G401 (cell line): ENCODE measurements at places on chromosomes 7 and 10.

DNA sequence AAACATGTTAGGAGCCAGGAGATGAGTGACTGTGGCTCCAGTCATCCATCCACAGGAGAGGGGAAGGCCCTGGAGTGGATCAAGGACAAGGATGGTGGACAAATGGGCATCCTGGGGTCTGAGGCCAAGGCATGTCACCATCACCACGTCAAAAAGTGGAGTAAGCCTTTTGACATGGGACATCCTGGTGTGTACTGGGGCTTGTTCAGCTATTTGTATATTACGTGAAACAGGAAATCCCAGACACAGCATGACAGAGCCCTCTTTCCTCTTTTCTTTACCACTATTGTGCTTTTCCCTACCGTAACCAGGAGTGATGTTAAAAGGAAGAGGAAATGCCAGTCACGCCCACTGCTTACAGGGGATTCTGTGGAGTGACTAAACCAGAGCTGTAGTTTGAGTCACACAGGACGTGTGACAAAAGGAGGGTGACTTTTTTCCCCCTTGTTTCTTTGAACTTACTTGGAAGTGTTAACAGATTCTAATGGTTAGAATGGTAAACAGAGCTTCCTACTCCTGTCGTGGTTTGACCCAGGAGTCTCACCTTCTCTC lies 15.4 kb downstream of the ACSL5 start:
- no peak for DNase-seq

- DNase-seq = no peak
Measured at GRCh38 chr10:50561816-50562215, 61.9 kb downstream of the SGMS1 start.

DNA sequence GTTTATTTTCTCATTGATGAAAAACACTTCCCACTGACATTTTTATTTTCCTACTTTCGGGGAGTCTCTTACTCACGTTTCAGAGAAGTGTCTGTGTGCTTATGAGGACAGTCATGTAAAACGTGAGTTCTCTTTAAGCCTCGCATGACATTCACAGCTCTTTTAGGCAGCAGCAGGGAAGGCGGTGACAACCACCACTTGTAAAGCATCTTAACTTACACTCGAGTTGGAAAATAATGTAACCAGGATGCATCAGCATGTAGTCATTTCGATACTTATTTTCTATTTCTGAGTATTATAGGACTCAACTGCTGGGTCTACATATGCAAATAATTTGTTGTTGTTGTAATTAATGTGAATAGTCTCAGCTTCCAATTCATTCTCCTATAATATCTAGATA lies 153.6 kb downstream of the SEMA3D start:
- no peak for DNase-seq

GRCh38 chr10:102581981-102582580 lies 62.2 kb upstream of the TRIM8 start:
- no peak for DNase-seq

GRCh38 chr10:95214369-95214768 lies 20.3 kb downstream of the ACSM6 start:
- no peak for DNase-seq

GRCh38 chr7:91289633-91290254 lies 25.5 kb downstream of the FZD1 start:
- DNase-seq = no peak

DNA sequence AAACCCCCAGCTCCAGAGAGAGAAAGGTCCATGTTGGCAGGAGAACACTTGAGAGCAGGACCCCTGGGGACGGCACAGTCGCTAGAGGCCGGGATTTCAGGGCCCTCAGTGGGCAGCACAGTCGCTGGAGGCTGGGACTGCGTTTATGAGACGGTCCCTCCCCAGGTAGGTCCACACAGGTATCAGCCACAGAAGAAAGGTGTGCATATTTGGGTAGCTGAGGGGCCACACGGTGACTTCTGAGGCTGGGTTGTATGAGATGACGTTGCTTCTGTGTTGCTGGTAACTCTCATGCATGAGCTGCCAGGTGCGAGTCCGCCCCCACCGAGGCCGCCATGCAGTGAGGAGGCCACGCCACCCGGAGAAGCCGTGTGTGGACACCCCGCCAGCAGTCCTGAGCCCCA lies 56.9 kb upstream of the PPP2R2D start:
- DNase-seq = no peak

GRCh38 chr10:21095073-21095472 lies 198.0 kb upstream of the NEBL start:
- no peak for DNase-seq

- no peak for DNase-seq
Measured at GRCh38 chr7:53675835-53676234, 640.4 kb downstream of the POM121L12 start.

- DNase-seq = no peak
Measured at GRCh38 chr10:88106366-88106765, 242.9 kb downstream of the PTEN start.

DNA sequence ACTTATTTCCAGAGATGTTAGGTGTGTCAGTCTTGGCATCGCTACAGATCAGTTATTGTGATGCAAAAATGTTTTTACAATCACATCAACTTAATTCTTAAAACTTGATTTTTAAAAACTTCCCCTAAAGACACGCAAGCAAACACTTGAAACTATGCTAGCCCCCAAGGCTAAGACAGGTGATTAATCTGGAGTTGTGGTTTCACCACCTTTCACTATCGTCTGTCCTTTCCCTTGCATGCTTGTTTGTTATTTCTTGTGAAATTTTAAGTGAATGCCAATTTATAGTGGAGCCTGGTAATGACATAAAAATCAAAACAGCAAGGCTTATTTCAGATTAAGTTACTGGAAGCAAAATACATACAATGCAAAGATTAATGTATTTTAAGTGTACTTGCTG lies 70.4 kb downstream of the SLC35B4 start:
- peak; percentile 60 for DNase-seq

- DNase-seq = no peak
Measured at GRCh38 chr10:112261281-112261822, 21.8 kb upstream of the TECTB start.

GRCh38 chr7:158138329-158138597 lies 449.4 kb downstream of the PTPRN2 start:
- no peak for DNase-seq

- DNase-seq = peak; percentile 10
Measured at GRCh38 chr10:126904818-126905701, at the start of gene DOCK1. Gene DOCK1 (plus strand): TSS chr10:126905428. CDS start chr10:126905518, 90 bp downstream.

DNA sequence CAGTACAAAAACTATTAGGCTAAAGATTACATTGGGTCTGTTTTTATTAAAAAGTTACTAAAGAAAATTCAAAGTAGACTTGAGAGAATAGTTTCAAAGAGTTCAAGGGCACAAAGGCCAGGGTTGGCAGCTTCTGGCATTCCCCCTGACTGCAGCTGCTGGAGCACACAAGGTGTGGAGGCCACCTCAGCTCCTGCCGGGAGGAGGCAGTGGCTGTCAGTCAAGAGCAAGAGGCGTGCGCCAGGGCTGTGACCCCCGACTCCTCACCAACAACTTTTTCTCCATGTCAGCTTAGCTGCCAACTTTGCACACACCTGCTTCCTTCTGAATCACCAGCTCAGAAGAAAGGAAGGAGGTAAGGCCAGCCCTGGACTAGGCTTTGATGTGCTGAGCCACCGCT lies 144.6 kb upstream of the PLXNA4 start:
- no peak for DNase-seq

- no peak for DNase-seq
Measured at GRCh38 chr7:158730383-158731346, 26.1 kb upstream of the NCAPG2 start.

DNA sequence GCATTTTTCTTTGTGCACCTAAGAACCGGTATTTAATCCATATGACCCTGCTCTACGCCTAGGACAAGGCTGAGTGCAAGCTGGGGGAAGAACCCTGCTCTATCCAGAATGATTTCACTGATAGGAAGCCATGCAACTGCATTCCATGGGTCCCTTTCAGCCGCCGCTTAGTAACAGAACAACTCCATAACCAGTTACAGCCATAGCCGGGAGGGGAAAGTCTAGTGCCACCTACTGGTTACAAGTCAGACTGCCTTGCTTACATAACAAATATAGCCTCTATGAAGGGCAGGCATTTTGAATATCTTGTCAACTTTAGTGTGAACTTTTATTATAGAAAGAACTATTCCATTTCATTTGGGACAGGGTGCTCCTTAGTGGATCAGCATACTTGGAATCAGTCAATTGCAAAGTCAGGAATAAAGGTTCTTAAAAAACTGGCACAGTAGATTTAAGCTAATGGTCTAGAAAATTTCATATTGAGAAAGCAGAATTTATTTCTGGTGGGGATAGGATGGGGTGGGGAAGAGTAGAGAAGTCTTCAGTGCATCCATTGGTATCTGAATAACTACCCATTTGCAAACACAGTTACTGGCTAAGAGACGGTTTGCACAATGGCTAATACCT lies 521.7 kb downstream of the ADRA2A start:
- peak; percentile 44 for DNase-seq

GRCh38 chr10:24701447-24701846 lies 22.2 kb downstream of the ARHGAP21 start:
- no peak for DNase-seq

DNA sequence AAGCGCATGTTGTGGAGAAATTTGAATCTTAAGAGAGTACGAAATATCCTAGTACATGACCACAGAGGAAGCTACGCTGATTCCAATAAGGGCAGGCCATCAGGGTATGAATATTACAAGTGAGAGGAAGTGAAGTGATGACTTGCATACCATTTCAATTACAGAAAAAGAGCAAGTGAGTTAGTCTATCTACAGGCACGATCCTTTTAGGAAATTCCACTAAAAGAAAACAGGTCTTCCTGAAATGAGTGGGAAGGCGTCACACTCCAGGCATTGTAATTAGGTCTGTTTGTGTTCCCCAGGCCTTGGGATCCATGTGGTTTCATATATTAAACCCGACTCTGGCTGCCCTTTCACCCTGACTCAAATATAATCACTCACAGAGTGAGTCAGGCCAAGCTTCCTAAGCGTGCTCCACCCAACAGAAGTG lies 152.5 kb downstream of the SEMA3A start:
- DNase-seq = no peak

GRCh38 chr10:6300106-6300783 lies 97.5 kb downstream of the PFKFB3 start:
- DNase-seq = no peak

GRCh38 chr10:111784436-111784835 lies 399.1 kb downstream of the GPAM start:
- DNase-seq = peak; percentile 97

DNA sequence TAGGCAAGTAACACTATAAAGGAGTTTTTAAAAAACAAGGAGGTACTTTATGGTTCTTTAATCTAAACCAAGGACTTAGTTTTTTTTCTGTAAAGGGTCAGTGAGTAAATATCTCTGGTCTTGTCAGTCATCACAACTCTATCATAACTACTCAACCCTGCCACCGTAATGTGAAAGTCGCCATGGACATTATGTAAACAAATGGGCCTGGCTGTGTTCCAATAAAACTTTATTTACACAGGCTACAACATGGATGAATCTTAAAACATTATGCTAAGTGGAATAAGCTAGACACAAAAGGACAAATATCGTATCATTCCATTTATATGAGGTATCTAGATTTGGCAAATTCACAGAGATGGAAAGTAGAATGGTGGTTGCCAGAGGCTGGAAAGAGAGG lies 60.8 kb upstream of the SP4 start:
- DNase-seq = no peak

- no peak for DNase-seq
Measured at GRCh38 chr7:136131304-136131630, 154.1 kb upstream of the MTPN start.

DNA sequence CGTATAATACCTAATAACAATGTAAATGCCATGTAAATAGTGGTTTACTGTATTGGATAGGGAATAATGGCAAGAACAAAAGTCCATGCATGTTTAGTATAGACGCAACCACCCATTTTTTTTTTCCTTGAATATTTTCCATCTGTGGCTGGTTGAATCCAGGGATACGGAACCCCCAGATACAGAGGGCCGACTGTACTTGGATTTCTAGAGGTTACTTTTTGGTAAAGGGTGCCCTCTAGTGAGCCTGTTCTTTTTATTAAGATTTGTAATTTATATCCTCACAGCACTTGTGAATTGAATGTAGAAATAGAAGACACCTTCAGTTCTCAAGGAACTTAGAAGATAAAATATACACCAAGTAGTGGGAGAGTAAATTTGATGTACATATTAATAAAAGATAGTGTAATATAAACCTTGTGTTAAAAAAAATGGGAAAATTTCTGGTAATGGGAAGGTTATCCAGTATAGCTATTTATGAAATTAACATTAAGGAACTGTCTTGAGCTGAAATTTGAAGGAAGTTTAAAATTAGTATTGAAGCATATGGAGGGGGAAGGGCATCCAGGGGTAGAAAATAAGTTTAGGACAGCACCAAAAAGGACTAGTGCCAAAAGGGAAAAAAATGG lies 32.0 kb downstream of the EXOC6 start:
- peak; percentile 87 for DNase-seq

- DNase-seq = peak; percentile 51
Measured at GRCh38 chr10:50740293-50740648, 535 bp downstream of the ASAH2B start.

DNA sequence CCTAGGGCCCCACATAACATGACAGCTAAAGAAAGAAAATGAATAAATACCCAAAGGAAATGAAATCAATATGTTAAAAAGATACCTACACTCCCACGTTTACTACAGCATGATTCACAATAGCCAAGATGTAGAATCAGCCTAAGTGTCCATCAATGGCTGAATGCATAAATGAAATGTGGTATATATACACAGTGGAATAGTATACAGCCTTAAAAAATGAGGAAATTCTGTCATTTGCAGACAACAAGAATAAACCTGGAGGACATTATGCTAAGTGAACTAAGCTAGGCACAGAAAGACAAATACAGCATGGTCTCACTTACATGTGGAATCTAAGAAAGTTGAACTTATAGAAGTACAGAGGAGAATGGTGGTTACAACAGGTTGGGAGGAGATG lies 102.9 kb downstream of the ST8SIA6 start:
- no peak for DNase-seq
